ENCODE measurements at places on chromosomes 7 and 10.

GRCh38 chr10:121437596-121437995, 160.6 kb downstream of the FGFR2 start:
- DNase-seq = no peak

- no peak for DNase-seq
These were observed 67.0 kb downstream of the CTBP2 start for GRCh38 chr10:125093199-125093973.

DNA sequence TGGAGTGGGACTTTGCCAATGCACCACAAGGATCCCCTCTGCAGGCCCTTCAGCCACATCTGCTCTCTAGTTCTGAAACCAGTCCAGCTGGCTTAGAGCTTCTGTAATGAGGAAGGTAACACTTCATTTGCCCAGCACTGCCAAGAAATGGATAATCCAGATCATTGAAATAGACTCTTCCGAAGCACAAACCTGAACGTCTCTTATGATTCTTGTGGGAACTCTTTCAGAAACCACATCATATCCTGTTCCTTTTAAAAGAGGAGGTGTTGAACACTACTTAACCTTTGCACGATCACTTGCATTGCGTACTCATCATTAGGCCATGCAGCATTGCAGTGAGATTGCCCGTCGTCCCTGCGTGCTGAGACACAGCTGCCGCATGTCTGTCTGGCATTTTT, 25.8 kb upstream of the PLPP4 start:
- no peak for DNase-seq

- no peak for DNase-seq
These were observed 522.6 kb downstream of the DNAJB9 start for GRCh38 chr7:109092268-109092667.

GRCh38 chr7:132394283-132395198, 181.7 kb downstream of the PLXNA4 start:
- no peak for DNase-seq

DNA sequence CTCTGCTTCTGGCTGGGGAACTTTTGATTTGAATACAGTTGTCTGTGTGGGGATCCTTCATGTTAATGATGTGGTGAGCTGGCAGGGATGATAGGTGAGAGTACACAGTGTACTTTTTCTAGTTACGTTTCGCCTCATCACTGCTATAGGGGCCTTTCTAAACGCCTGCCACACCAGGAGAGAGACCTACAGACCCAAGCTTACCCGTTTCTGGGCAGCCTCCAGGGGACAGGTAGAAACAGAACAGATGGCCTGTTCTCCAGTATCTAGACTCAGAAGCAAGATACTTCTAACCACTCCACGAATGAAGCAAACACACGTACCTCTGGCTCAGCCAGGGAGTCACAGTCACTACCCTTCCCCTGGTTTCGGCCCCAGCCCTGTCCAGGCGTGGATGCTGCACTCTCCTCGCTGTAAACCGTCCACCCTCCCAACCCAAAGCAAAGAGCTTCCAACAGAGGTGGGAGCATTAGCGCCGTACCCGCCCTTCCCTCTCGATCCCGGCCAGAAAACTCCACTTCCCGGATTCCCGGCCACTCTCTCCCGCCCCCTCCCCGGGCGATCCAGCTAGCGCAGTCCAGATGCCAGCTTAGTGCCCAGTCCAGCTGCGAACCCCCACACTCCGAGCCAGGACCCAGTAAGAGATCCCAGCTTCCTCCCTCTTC, 1.2 kb downstream of the CCDC6 start:
- DNase-seq = no peak

GRCh38 chr10:63760034-63760707, 239.0 kb downstream of the REEP3 start:
- no peak for DNase-seq

DNA sequence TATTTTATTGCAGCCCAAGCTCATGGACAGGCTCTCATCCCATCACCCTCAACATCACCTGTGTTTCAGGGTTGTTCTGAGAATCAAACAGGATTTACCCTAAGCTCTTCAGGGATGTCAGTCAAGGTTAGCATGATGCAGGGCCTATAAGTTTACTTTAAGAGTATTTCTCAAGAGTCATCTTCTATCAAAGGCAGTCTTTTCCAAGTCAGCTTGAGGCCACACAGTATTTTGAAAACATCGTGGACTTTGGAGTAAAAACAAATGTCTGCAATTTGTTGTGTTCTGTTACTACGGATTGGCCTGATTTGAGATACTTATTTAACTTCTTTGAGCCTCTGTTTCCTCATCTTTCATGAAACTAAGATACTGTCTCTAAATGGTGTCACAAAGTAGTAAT, 42.0 kb upstream of the NRP1 start:
- DNase-seq = no peak

DNA sequence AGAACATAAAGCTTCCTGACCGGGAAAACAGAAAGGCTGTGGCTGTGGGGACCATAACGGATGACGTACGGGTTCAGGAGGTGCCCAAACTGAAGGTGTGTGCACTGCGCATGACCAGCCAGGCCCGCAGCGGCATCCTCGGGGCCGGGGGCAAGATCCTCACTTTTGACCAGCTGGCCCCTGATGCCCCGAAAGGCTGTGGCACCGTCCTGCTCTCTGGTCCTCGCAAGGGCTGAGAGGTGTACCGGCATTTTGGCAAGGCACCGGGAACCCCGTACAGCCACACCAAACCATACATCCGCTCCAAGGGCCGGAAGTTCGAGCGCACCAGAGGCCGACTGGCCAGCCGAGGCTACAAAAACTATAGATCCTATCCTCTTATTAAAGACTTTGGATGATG, 179.3 kb downstream of the PTN start:
- DNase-seq = no peak

- DNase-seq = no peak
These were observed 5.0 kb upstream of the TNS3 start for GRCh38 chr7:47586925-47587324.

DNA sequence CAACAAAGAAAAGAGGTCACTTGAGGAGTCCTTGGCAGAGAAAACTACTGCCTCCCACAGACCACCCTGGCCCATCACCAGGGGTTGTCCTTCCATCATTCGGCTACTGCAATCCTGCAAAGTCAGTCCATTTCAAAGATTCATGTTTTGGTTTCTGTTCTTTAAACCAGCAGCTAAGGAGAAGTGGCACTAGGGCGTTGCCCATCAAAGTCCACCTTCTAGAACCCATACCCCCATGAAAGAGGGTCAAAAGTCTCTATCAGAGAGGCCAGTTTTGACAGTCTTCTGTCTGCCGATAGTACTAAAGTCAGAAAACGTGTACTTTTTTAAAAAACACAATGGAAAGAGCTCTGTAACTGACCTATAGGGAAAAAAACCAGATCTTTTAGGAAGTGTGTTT, 14.4 kb downstream of the CCDC6 start:
- no peak for DNase-seq

GRCh38 chr10:20835335-20835734, 61.8 kb downstream of the NEBL start:
- DNase-seq = no peak

DNA sequence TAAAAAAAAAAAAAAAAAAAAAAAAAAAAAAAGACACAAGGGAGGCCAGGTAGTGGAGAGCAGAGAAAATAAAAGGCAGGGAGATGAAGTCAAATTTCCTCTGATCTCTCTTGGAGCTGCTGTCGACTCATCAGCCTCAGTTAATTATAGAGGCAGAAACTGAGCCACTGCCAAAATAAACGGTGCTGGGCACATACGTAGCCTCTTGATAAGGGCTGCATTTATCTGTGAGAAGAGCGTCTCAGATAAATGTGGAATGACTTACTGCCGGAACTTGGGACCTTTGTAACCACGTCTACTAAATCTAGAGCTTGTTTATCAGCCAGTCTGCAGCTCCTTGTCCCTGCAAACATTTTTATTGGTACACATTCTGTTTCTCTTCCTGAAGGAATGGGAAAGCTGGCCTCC, 162.3 kb downstream of the BAMBI start:
- DNase-seq = no peak

- DNase-seq = no peak
These were observed 650 bp downstream of the UBE2D1 start for GRCh38 chr10:58335306-58336005.

- no peak for DNase-seq
These were observed 19.8 kb upstream of the ATE1 start for GRCh38 chr10:121947343-121948330.

DNA sequence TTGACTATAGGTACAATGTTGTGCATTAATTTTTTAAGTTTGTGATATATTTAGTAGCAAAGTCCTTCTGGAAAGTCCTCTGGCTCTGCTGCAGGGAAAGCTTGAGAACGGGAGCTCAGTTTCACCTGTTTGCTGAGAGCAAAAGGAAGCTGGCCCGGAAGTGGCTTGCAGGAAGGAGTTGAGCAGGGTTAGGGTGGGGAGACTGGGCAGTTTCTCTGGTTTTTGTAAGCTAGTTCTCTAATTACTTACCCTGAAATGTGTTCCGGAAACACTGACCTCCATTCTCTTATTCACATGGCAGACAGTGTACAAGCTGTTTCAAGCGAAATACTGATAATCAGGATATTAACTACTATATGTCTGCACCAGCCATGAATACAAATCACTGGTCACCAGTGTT, 22.3 kb downstream of the MAP3K8 start:
- no peak for DNase-seq

DNA sequence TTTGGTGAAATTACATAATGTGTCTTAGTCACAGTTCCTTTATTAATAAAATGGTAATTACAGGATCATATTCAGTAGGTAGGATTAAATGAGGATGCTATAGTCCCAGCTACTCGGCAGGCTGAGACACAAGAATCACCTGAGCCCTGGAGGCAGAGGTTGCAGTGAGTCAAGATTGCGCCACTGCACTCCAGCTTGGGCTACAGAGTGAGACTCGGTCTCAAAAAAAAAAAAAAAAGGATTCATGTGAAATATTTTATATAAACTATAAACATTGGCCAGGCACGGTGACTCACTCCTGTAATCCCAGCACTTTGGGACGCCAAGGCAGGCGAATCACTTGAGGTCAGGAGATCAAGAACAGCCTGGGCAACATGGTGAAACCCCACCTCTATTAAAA, 197.9 kb downstream of the IMMP2L start:
- DNase-seq = no peak

DNA sequence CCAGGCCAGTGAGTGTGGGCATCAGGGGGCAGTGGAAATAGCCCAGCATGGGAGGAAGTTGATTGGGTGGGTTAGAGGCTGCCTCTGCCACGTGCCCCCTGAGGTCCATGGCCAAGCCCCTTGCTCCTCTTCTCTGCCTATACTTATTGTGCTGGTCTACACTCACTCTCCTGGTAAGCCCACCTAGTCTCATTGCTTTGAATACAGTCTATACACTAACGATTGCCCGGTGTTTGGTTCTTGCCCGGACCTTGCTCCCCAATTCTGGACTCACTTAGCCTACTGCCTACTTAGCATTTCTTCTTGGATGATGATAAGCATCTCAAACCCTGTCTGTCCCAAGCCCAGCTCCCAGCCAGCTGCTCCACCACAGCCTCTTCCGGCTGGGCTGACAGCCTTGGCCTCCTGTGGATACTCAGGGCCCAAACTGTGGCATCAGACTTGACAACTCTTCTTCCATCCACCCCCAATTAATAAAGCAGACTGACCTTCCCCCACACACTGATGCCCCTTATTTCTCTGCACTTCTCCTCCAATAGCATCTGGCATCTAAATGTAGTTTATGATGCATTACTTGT, 10.1 kb downstream of the LRRC18 start:
- DNase-seq = no peak

DNA sequence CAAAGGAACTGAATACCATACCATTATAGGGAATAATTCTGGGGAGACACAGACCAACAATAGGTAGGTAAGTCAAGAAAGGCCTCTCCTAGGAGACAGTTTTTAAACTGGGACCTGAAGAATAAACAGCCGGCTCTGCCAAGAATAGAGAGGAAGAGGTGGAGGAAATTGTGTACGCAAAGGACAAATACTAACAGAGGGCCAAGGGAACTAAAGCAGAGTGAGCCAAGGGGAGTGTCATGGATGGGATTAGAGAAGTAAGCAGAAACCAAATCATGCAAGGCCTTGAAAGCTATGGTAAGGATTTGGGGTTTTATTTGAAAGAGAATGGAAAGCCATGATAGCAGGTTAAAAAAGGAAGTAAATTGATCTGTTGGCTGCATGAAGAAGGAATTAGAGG, 18.1 kb upstream of the ITGB8 start:
- DNase-seq = no peak

DNA sequence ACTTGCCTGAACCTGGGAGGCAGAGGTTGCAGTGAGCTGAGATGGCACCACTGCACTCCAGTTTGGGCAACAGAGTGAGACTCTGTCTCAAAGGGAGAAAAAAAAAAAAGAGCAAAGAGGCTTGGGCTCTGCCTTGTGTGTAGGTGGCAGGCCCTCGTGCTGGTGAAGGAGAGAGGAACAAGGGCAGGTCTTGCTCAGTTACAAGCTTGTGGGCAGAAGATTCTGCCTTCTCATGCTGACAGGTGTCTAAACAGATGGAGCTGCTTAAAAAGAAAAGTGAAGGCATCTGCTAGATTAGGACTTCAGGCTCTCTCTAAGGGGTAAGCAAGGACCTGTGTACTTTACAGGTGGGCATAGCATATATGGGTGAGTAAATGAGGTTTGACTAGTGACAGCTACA, 65.5 kb upstream of the TRIM8 start:
- DNase-seq = no peak

DNA sequence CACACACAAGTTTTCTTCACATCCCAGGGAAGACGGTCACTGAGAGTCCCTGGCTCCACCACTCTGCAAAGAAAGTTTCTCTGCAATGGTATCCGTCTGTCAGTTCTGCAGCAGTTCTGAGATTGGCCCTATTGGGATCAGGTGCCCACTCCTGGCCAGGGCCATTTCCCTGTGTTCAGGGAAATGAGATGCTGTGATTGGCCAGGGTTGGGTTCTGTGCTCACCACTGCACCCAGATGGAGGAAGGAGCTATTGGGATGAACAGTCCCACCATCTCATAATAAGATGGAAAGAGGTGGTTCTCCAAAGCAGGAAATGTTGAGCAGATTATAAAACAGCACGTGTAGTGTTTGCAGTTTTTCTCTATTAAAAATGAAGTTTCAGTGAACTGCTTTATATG, 13.3 kb upstream of the PIP4K2A start:
- DNase-seq = no peak

DNA sequence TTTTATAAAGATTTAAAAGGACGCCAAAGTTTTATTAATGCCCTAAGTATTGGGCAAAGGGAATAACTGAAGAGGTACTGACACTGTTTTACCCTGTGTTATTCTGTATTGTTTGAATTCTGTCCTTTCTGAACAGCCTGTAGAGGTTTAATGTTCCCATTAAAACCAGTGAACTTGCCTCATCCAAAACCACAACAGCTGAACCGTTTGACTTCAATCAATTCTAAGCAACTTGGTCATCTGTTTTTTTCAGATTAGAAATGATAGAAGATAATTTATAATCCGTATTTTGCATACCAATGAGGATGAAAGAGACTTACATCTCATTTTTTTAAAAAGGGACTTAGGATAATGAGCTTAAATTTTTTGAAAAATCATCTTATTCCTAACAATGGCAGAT, 40.4 kb downstream of the HACD1 start:
- DNase-seq = no peak

GRCh38 chr7:139973101-139974050, 89.4 kb downstream of the PARP12 start:
- DNase-seq = no peak

GRCh38 chr7:29950480-29950879, 39.1 kb downstream of the SCRN1 start:
- no peak for DNase-seq

- no peak for DNase-seq
These were observed 158.1 kb upstream of the LRRTM3 start for GRCh38 chr10:66767707-66768106.
